ENCODE measurements at places on chromosomes 7 and 10.

- peaks cover 13% of the 10 kb centered on the region for H3K4me1 ChIP-seq
Measured at GRCh38 chr7:116836911-116837310, 25.5 kb upstream of the CAPZA2 start.

DNA sequence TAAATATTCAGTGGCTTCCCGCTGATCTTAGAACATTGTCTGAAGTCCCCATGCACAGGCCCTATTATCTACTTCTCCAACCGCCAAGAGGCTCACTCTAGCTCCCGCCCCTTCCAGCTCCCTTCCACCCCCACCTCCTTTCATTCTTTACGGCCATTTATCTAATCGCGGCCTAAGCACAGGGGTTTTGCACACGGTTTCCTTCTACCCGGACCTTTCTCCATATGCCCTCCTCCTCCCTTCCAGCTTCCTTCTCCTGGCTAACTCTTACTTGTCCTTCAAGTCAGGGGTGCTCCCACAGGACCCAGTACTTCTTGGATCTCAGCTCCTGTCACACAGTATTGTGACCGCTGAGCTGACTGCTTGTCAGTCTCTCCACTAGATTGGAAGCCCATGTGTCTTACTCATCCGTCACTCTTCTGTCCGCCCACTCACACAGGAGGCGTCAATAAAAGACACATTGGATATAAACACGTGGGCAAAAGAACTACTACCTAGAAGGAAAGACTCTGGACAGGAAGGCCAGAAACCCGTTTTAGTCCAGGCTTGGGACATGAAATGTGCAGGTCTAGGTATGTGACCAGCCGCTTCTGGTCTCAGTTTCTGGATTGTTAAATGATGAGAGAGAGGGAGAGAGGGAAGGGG, 20.2 kb upstream of the HPS1 start:
- no peak for DNase-seq
- no peak overlapping the region for H3K27ac ChIP-seq
- H3K27me3 ChIP-seq = no peaks in the 10 kb centered on the region
- H3K36me3 ChIP-seq = no peaks in the 10 kb centered on the region
- no peak overlapping the region for H3K4me3 ChIP-seq
- H3K4me1 ChIP-seq = no peaks in the 10 kb centered on the region

GRCh38 chr10:5047912-5048628, 44.4 kb upstream of the AKR1C2 start:
- DNase-seq = no peak
- H3K27ac ChIP-seq = no peak overlapping the region
- no peak overlapping the region for H3K4me3 ChIP-seq
- H3K27me3 ChIP-seq = no peaks in the 10 kb centered on the region
- no peaks in the 10 kb centered on the region for H3K36me3 ChIP-seq

GRCh38 chr10:44724415-44725174, 186.5 kb upstream of the TMEM72 start:
- no peak overlapping the region for H3K27ac ChIP-seq
- H3K36me3 ChIP-seq = no peaks in the 10 kb centered on the region
- no peak for DNase-seq
- no peaks in the 10 kb centered on the region for H3K4me1 ChIP-seq
- H3K27me3 ChIP-seq = no peaks in the 10 kb centered on the region

Measured in PC-9 (cell line).